Anterior cingulate cortex (tissue), 58 donors: ENCODE measurements at places on chromosomes 12 and 14.

DNA sequence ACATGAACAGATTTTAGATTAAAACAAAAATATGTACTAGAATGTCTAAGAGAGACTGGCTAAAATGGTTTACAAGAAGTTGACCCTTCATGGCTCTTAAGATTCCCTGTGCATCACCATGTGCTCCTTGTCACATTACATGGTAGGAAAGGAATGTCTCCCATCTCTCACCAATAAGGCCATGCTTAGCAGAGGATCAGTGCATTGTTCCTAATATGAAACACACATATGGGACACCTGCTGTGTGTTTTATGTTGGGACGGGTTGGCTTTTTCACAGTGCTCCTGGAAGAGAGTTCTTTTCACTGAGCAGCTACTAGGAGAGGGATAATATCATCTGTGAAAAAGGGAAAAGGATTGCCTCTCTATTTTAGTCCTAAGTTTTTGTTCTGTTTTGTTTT is 9.6 kb downstream of the PFKM start:
- no peak for DNase-seq

- DNase-seq = no peak
These were observed 17.4 kb downstream of the NPC2 start for GRCh38 chr14:74475678-74476077.

- DNase-seq = no peak
These were observed 109.1 kb downstream of the C12orf50 start for GRCh38 chr12:87920139-87920538.

GRCh38 chr12:1559676-1560091 is 34.7 kb downstream of the FBXL14 start:
- no peak for DNase-seq

DNA sequence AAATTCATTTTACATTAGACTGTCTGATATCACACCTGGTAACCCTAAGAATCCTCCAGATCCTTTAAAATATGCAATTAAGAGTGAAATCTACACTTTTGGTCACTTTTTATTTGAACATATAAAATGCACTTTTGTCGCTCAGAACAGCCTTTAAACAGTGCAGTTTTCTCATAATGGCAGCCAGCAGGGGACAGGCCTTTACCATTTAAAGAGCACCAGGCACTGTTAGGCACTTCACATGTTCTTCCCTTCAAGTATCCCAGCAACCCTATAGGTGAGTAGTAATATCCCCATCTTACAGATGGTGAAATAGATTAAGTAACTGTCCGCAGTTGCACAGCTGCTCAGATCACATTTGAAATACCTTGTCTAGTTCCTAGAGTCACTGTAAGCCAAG is 11.3 kb upstream of the SAMD4A start:
- no peak for DNase-seq

DNA sequence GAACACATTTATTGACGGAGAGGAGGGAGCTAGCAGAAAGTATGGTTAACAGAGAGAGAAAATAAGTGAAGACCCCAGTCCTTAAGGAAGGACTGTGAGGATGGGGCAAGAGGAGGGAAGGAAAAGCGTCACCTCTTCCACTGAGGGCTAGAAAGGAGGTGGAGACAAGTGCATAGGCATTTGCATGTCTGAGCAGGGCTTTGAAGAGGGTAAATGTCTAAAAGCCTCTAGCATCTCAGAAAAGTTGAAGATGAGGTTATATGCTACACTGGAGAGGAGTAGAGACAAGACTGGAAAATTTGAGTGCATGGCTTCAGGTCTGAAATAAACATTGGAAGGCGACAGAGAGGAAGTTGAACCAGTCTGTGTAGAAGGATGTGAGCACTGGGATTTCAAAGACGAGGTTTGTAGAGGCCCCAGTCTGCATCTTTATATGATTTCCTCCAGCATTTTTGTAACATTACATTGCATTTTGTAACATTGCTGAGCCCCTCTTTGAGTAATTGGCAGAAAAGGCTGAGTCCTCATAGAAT is 98.5 kb upstream of the IFNG-AS1 start:
- DNase-seq = no peak

DNA sequence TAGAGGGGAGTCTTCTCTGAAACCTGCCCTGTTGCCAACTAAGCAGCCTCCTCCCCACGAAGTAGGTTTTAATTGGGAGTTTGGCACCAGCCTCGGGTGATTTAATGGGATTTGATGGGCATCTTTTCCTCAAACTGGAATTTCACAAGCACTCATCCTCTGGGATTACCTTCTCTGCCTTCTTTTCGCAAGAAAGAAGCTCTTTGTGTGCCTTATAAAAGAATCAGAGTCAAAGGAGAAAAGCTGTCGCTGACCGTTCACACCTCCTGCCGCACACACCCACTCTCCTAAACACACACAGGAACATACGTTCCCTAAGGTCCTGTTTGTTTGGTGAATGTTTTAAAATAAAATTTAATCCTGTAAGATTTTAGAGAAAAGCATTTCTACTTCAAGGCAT is 84.0 kb downstream of the PRMT8 start:
- DNase-seq = no peak

DNA sequence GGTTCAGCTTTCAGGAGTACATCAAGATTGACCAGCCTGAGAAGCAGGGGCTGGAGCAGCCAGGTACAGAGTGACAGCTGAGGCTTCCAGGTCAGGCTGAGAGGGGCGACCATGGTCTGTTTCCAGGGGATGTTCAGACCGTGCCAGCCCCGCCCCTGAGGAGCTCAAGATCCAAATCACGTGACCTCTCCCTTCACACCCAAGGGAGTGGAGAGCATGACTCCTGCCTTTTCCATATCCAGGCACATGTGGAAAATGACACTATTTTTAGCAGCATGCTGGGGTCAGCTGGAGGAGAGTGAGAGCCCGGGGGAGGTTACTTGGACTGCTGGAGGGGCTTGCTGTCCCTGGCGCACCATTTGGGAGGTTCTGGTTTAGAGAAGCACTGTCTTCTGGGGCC is 92.7 kb downstream of the B4GALNT3 start:
- DNase-seq = no peak

DNA sequence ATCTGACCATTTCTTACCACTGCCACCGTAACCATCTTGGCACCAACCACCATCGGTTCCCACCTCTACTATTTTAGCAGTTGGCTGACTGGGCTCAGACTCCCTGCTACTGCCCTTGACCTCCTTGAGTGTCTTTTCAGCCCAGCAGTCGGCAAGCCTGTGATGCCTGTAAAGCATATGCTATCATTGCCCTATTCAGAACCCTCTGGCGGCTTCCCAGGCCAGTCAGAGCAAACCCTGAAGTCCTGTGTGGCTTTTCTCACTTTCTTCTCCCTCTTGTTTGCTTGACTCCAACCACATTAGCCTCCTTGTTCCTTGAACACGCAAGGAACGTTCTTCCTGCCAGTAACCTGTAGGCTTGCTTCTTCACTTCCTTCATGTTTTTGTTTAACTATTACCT is 6.2 kb downstream of the IRAK3 start:
- DNase-seq = no peak

DNA sequence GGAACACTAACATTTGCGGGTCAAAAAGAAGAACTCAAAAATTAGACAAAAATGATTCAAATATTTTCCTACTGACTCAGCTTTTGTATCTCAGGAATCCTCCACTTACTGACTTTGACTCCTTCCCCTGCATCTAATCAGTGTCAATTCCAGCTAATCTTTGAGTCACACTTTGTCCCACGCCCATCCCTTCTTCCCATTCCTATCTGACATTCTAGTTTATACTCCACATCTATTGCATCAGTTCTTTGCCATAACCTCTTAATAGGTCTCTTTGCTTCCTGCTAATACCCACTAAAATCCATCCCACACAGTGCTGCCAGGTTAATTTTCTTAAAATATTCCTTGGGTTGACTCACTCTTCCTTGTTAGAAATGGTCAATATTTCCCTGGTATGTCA is 19.1 kb downstream of the BBS10 start:
- DNase-seq = no peak

GRCh38 chr14:105299654-105300541 is 903 bp downstream of the BRF1 start:
- no peak for DNase-seq

DNA sequence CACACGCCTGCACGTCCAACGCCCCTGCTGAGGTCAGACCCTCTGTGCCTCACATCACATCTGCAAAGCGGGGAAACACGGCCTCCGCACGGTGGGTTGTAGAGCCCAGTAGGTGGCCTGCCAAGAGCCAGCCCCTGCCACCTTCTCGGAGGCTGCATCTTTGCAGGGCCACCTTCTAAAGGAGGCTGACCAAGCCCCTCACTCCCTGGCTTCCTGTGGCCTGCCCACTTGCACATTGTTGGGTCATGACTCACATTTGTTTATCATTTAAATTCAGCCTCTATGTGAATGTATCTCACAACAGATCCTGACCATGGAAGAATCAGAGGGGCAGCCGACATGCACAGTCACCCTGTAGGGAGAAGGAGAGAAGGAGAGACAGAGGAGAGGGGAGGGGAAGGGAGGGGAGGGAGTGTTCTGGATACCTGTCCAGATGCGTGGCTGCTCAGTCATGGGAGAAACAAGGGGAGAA is 319.5 kb upstream of the DIO3 start:
- no peak for DNase-seq

DNA sequence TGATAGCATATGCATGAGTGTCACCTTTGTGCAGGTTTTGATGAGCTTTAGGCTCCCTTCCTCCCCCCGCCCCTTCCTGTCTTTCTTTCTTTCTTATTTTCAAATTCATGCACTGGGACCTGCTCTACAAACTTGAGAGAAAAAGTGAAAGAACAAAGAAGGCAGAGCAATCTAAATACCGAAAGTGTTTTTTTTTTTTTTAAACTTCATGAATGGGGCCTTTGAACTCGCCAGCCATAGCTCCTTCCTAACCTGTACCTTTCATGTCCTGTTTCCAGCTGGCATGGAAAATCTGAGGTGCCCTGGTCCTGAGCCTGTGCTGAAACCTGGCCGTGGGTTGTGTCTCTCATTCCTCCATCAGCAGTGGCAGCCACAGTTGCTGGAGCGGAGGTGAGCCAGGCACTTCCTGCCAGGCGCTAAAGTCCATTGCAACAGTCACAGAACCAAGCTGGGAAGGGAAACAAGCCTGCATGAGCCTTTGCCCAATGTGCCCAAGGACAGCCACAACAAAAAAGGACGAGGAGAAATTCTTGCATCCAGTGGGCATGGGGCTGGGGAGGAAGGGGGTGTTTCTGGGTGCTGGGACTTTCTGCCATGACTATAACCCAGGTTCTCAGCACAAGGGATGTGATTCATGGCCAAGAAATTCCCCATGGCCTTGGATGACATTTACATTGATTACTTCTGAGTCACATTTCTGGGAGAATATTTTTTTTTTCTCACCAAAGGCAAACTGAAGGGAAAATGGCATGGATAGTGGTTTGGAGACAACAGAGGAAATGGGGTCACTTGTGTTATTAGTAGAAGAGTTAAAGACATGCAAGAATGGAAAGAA is 102.7 kb downstream of the TMEM30B start:
- DNase-seq = no peak

GRCh38 chr14:35147186-35147585 is 24.8 kb downstream of the PRORP start:
- DNase-seq = no peak

GRCh38 chr12:131035245-131035681 is 81.6 kb downstream of the ADGRD1 start:
- no peak for DNase-seq

- DNase-seq = no peak
These were observed 17.3 kb downstream of the VDR start for GRCh38 chr12:47887529-47887928.

GRCh38 chr14:105378873-105379685 is 19.3 kb upstream of the TEX22 start:
- no peak for DNase-seq

- DNase-seq = peak; percentile 9
These were observed 30.3 kb downstream of the DMAC2L start for GRCh38 chr14:50342221-50343078.

- DNase-seq = no peak
These were observed 58.3 kb upstream of the ARID2 start for GRCh38 chr12:45671254-45671653.

DNA sequence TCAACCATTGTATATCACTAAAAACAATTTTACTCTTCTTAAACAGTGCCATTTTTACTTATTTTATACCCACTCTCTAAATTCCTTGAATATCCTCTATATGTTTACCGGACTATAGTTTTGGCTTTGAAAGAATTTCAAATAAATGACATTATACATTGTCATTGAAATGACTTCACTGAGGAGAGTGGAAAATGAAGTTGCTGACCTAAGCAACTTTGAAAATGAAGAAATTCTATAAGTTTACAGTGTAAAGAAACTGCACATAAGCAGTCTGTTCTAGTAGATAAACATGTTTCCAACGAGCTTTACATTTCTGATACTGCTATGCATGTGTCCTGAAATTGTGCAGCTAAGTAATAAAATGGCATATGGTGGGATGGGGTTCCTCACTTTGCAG is 1094.0 kb downstream of the TMEM121 start:
- DNase-seq = no peak

GRCh38 chr12:5510251-5510805 is 78.4 kb downstream of the NTF3 start:
- DNase-seq = no peak

DNA sequence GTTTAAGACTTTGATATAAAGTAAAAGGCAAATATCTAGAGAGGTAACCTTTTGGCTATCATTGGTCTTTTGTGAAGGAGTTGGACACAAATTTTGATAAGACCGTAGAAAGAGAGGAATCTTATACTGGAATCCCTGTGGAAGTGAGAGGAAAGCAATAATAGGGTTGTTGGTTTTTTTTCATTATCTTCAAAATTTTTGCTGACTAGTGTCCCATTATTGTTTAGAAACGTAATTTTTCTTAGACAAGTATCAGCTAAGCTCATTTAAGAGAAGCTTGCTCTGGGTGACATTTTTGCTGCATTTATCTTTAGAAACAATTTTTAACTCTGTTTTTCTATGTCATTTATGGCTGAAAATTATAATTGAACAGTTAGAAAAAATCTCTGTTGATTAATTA is 300.3 kb downstream of the SYT1 start:
- no peak for DNase-seq
